ENCODE measurements at places on chromosomes 4 and X. TPM values are rescaled to one million over a fixed set of nuclear protein-coding genes. Genes with fewer than 3 reads are reported as not detected.

- DNase-seq, result no peak
These were observed 25.3 kb upstream of the CT45A1 start for GRCh38 chrX:135688137-135688536.

- DNase-seq, result no peak
These were observed 502.3 kb downstream of the PDHA2 start for GRCh38 chr4:96342196-96342595.

- DNase-seq, result no peak
These were observed 211.2 kb upstream of the POF1B start for GRCh38 chrX:85590638-85591037.

DNA sequence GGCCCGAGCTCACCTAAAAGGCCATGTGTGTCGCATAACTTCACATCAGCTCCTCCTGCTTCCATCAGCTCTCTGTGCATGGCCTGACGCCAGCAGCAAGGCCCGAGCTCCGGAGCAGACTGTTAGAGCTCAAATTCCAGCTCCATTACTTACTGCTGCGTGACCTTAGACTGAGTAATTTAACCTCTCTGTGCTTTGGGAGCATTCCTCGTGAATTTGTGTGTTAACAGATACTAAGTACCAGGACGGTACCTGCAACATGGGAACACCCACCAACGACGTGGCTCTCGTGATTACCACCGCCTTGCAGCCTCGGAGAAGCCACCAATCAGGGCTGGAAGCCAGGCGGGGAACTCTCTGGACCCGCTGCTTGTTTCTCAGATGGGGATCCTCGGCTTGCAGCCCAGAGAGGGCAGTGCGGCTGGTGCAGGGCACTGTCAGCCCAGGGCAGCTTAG lies 12.9 kb downstream of the LETM1 start:
- DNase-seq, result no peak

GRCh38 chr4:122005064-122005755 lies 53.4 kb upstream of the TRPC3 start:
- no peak for DNase-seq

DNA sequence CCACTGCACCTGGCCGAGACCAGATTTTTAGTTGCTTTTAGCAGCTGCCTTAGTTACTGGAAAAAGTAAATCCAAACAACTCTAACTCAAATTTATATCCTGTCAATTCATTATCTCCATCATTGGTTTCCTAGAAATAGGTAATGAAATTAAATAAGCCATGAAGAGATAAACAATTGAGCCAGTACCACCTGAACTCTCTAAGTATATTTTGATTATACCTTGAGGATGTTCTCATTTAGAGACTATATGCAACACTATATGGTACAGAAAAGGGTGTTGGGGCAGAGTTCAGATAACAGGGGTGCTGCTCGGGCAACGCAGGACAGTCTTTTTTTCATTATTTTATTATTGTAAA lies 35.0 kb downstream of the SAT1 start:
- DNase-seq, result no peak

DNA sequence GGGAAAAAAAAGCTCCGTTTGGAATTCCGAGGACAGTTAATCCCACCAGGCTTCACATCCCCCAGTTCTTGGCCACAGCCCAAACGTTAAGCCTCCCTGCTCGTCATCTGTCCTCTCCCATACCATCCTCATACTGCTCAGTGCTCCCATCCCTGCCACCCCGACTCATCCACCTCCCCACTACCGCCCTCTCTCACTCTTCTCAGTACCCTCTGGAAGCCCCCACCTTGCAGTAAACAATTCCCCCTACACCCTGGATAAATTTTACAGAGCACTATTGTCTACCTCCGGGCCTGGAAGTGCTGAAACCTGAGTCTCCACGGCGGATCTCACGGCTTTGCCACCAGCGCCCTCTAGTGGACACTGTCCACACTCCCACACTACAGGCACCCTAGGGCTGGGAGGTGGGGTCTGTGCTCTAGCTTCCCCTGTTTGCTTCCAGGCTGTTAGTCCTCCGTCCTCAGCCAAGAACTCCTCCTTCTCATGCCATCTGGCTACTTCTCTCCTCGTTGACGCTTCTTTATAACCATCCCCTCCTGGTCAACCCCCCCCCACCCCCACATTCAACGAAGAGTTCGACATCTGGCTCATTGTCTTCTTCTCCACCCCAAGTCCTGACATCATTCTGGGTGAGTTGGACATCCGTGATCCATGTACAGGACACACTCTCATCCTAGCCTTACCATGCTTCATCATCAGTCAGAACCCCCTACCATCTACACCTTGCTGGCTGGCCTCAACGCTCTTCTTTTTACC lies 54.5 kb downstream of the RTL9 start:
- peak; percentile 58 for DNase-seq

- no peak for DNase-seq
These were observed 18.8 kb upstream of the OTUD4 start for GRCh38 chr4:145199051-145199716.

DNA sequence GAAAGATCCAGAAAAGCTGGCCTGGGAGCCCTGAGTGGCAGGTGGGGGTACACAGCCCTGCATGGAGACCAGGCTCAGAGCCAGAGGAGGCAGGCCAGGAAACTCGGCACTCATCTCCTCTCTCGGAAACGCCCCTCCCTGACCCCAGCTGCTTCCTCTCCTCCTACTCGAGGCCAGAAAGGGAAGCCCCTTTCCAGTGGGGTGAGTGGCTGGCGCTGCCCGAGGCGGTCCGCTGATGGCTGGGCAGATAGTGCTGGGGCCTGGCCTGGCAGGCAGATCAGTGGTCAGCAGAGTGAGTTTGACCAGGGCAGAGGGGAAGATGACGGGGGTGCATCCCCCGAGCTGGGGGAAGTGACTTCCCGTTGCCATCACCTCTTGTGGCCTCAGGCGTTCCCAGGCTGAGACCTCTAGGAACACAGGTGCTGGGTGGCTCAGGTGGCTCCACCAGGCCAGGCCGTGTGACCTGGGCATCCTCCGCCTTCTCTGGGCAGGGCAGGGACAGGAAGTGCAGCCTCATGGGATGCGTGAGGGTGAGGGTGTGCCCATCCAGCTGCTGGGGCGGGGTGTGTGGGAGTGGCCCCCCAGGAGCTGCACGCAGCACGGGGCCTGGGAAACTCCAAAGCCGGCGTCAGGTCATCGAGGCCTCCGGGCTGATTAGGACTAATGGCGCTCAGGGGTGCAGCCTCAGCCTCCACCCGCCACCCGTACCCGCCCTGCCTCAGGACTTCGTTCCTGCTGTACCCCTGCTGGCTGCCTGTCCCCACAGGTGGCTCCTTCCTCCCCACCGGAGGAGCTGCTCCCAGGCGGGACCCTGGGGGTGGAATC lies 5.7 kb downstream of the SH3BP2 start:
- no peak for DNase-seq

- DNase-seq, result no peak
These were observed 45.5 kb downstream of the MTHFD2L start for GRCh38 chr4:74203467-74203866.

- DNase-seq, result no peak
These were observed 76.8 kb downstream of the DTHD1 start for GRCh38 chr4:36358173-36358572.

GRCh38 chr4:84221704-84222103 lies 277.4 kb downstream of the NKX6-1 start:
- no peak for DNase-seq

- DNase-seq, result no peak
These were observed 61.6 kb upstream of the NAP1L5 start for GRCh38 chr4:88759039-88759894.

DNA sequence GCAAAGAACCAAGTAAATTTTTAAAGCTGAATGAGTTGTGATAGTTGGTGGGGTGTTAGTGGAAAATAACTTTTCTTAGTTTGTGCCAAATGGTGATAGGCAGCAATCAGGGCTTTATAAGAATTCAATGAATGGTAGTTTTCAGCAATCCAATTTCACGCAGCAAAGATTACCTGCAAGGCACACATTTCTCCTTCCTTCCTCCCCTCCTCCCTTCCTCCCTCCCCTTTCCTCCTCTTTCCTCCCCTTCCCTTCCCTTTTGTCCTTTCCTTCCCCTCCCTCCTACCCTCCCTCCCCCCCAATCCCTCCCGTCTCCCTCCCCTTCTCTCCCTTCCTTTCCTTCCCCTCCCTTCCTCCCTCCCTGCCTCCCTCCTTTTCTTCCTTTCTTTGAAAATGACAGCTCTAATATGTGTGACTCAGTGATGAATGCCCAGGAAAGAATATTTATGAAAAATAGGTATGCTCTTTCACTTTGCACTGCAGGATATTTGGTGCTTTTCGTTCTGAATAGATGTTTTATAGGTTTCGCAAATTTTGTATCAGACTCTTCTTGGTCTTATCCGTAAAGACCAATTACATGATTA lies 168.1 kb downstream of the BMPR1B start:
- no peak for DNase-seq

DNA sequence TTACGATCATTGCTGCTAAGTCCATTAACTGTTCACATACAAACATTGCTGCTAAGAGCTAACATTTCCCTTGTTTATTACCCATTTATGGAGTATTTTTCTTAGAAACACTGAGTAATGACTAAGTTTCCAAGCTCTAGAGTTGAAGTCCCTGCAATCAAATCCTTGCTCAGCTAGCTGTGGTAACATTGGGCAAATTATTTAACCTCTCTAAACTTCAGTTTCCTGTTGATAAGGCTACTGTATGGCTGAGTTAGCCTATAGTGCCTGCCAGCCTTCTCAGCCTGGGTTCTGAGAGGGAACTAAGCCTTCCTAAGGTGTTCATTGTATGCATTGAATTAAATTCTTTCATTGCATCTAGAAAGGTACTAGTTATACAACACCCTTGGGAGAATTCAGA lies 15.2 kb upstream of the SCOC start:
- no peak for DNase-seq

DNA sequence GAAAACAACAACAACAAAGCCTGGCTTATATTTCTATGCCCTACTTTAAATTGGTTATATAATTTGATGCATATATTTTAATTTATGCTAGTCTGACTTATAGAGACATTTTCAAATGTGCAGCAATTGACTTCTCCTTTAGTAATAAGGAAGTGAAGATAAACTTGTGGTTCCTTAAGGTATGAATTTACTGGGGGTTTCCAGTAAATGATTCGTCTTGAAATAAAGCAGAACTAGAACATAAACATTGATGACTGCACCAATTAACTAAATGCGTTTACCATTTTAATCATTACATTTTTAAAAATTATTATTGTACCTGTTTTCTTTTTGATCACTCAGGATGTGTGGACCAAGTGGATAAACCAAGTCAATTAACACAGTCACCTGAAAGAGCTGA lies 99.6 kb upstream of the CCSER1 start:
- DNase-seq, result no peak

- DNase-seq, result no peak
These were observed 588.9 kb downstream of the ZNF674 start for GRCh38 chrX:45956191-45956870.

- peak; percentile 72 for DNase-seq
These were observed 59.5 kb upstream of the NEIL3 start for GRCh38 chr4:177250056-177250696.

GRCh38 chrX:45322820-45323219 lies 122.1 kb upstream of the DIPK2B start:
- no peak for DNase-seq

DNA sequence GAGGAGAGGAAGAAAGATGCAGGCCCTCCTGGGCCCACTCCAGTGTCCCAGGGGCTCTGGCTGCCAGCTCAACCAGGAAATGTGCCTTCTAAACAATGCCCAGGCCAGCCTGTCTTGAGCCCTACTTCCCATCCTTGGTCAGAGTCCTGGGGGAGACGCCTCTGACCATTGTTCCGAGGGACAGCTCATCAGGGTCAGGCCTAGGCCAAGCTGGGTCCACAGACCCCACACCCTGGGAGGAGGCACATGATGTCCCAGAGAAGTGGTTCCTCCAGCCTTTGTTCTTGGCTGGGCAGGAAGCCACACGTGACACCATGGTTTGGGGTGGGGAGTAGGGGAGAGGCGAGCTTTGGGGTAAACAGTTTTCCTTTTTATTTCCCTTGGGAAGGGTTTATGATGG lies 102.5 kb downstream of the EFNB1 start:
- no peak for DNase-seq

- no peak for DNase-seq
These were observed 66.0 kb downstream of the CAMK2D start for GRCh38 chr4:113695328-113696169.

GRCh38 chr4:4919927-4920326 lies 60.5 kb downstream of the MSX1 start:
- DNase-seq, result no peak

DNA sequence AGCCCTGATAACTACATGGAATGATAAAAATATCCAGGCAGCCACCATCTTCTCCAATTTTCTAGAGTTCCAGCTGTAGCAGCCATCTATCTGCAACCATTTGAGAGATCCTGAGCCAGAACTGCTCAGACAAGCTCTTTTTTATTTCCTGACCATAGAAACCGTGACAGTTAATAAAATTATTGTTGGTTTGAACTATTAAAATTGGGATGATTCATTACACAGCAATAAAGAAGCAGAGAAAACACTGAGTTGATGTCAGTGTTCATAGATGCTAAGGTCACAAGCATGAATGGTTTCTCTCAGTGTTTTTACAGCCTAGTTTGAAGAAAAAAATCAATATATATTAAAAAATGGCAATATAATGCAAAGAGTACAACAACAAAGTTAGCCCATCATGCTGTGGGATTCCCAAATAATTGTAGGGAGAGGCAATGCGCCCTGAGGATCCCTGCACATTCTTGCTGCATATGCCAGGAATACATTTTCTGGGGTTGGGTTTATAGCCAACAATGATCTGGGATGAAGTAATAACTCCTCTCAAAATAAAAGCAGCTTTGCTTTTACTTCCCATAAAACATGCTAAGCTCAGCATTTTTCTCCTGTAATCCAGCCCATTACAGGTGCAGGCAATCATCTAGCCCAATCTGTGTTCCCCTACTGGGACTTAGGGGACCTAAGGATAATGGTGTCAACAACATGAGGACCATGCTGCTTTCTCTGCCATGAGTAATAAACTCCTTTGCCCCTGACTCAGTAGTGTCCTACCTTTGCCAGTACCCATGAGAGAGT lies 84.0 kb downstream of the PABPC4L start:
- no peak for DNase-seq

GRCh38 chrX:323721-324628 lies 5.4 kb upstream of the GTPBP6 start:
- DNase-seq, result peak; percentile 47

The GASK1B gene
- total RNA-seq, result 0.57 TPM

The IL2 gene
- 3.2 TPM for total RNA-seq

The TRIM75 gene
- not detected for total RNA-seq

The OPN1LW gene
- total RNA-seq, result not detected

The SPANXC gene
- not detected for total RNA-seq

The SSX3 gene
- total RNA-seq, result not detected

The LGI2 gene
- not detected for total RNA-seq

The NOX1 gene
- not detected for total RNA-seq

Data from T-cell (primary cell).